CD4-positive, alpha-beta T cell treated with Interleukin-1 beta for 1 hour (primary cell): ENCODE measurements at places on chromosomes 13 and 19.

DNA sequence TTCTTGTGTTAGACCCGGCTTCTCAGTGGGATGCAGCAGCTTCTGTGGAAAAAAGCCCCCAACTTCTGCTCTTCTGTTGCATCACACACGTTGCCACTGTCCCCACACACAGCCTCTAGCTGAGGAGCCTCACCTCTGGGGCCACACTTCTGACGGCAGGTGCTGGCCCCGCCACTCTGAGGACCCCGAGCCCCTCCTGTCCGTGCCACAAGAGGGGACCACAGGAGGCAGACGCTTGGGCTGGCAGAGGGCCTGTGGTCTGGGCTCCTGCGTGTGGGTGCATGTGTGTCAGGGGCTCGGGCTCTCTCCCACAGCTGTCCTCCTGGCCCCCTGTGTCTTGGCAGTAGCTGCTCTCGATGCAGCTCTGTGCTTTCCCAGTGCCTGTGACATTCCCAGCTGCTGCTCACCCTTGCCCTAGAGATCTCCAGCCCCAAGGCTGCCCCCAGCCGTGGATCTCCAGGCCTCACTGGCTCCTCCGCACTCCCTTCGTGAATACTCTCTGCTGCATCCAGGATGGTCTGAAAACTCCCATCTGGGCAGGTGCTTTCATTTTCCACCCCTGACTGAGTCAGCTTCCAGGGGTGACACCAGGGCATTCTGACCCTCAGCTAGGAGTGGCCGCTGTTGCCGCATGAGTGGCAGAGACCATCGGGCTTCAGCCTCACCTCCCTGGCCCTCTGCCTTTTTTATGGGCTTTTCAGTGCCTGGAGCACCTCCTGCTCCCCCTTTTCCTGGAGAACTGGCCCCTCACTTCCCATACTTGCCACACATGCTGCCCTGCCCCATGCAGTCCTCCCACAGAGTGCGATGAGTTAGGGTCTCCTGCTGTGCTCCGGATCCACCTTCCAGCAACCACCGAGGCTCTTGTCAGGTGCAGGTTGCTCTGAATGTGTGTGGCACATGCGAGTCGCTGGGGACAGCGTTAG is 13.7 kb downstream of the MAU2 start:
- no peak for DNase-seq

DNA sequence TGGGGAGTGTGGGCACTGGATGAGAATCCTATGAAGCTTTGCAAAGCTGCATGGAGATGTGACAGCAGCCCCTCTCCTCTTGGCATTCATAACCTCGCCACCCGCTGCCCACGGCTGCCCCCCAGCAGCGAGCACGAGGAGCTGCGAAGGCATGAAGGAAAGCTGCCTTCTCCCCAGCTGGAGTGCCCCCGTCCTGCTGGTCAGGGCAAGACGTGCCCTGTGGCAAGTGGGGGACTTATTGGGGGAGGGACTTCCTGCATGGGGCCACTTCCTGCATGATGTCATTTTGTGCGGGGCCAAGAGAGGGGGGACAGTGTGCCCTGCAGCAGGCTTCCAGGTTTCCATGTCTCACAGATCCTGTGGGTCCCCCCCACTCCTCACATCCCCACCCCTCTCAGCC is 85.9 kb downstream of the TSHZ3 start:
- no peak for DNase-seq

DNA sequence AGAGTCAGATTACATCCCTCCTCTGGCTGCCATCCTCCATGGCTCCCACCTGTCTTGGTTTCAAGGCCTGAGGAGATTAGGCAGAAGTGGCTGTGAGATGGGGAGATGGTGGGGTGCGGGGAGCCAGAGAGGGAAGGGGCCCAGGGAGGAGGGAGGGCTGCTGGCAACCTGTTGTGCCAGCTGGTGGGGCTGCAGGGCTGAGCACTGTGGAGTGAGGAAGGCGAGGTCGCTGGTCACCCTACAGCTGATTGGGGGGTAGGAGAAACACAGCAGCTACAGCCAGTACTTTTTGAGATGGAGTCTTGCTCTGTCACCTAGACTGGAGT is 48.3 kb downstream of the CD320 start:
- no peak for DNase-seq

DNA sequence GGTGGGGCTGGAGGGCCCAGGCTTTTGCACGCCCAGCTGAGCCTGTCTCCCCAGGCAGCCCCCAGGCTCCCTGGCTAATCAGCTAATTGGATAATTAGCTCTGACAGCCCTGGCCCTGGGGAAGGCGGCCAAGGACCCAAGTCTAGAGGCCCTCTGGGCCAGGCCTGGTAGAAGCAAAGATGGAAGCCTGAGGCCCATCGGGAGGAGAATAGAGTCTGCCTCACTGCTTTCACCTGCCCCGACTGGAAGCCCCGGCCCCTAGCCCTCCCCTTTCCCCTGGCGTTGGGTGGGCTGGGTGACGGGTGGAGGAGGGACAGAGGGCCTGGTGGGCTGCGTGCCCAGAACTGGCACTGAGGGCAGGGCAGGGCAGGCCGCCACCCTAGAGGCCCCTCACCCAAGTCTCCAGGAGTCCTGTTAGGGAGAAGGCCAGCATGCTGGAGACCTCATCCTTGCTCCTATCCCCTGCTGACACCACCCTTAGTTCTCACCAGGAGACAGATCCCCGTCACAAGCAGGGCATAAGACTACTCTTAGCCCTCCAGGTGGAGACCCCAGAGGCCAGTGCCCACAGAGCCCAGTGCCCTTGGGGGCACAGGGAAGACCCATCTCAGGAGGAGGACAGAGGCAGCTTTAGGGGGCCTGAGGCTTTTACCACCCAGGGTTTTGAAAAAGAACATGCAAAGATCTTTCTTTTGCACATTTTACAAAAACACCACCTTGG is 12.0 kb downstream of the LYL1 start:
- DNase-seq: no peak

DNA sequence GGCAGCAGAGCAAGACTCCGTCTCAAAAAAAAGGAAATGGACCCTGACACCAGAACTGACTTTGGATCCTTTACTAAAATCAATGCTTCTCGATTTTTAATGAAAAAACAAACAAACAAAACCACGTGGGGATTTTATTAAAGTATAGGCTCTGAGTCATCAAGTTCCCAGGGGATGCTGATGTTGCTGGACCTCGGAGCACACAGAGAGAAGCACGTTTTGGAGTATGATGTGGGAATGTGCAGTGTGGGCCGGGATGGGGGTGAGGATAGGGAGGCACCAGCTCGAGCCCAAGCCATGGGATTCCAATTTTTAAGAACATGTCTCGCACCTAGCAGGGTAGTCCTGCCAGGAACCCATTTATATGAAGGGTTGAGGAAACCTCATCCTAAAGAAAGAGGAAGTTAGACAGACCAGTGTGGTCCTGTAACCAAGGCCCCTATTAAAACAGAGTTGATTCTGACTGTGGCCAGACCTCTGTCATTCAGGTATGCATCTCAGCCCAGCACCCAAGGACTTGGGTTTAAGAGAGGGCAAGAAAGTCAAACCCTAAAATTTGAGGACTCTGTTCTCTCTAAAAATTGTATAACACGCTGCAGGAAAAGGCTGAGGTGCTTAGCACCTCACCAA is 6.4 kb downstream of the FLT1 start:
- DNase-seq: no peak

GRCh38 chr19:38744874-38745273 is 600 bp upstream of the CAPN12 start:
- no peak for DNase-seq

DNA sequence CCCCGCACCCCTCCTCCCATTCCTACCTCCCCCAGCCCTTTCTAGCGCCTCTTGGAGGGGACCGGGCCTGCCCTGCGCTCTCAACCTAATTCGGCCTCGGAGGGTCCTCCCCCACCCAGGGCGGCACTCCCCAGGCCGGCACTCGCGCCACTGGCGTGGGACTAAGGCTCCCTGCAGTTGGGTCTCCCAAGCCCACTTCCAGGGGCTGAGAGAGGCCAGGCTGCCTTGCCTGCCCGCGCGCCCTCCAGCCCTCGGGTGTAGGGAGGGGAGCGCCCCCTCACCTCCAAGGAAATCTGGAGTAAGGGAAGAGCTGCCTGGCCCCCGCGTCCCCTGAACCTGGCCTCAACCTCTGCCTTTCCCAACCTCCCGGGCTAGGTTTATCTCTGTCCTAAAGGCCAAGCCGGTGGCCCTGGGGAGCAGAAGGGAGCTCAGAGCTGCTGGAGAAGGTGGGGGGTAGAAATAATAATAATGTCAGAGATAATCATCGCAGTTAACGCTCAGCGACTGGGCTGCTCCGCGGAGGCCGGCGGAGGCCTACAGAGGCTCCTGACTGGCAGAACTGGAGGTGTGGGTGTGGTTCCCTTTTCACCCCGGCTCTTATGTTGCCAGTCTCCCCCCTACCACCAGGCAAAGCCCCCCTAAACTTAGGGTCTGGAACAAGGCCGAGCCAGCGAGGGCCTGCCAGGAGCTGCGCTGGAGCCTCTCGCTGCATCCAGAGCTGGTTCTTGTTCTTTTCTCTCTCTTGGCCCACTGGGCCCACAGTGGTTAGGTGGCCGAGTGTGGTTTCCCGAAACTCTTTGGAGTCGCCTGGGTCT is 9.6 kb downstream of the ZIC2 start:
- no peak for DNase-seq

DNA sequence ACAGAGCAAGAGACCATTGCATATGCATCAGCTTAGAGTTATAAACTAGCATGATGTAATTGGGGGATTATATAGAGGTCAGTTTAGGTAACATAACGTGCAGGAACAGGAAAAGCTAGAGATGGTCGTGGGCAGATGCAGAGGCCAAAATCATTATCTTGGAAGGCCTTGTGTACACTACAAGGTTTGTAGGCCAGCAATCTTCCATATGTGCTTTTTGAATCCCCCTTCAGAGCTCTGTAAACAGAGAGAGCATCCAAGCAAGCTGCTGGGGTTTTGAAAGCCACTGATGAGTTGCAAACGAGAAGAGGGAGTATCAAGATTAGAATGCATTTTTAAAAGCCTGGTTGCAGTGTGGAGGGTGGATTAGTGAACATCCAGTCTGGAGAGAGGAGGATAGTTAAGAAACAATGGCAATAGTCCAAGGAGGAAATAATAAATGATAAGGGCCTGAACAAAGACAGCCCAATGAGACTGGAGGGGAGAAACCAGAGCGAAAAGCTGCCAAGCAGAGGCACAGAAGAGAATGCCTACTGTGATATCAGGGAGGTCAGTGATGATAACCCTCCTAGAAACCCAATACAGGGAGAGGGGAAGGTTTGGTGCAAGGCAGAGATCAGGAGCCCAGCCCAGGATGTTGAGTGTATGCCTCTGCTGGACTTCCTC is 109.6 kb downstream of the ZAR1L start:
- no peak for DNase-seq

- DNase-seq: no peak
Observed at GRCh38 chr13:40790154-40790616, 774 bp downstream of the SLC25A15 start.

- DNase-seq: no peak
Observed at GRCh38 chr13:74892096-74892495, 589.9 kb downstream of the TBC1D4 start.

DNA sequence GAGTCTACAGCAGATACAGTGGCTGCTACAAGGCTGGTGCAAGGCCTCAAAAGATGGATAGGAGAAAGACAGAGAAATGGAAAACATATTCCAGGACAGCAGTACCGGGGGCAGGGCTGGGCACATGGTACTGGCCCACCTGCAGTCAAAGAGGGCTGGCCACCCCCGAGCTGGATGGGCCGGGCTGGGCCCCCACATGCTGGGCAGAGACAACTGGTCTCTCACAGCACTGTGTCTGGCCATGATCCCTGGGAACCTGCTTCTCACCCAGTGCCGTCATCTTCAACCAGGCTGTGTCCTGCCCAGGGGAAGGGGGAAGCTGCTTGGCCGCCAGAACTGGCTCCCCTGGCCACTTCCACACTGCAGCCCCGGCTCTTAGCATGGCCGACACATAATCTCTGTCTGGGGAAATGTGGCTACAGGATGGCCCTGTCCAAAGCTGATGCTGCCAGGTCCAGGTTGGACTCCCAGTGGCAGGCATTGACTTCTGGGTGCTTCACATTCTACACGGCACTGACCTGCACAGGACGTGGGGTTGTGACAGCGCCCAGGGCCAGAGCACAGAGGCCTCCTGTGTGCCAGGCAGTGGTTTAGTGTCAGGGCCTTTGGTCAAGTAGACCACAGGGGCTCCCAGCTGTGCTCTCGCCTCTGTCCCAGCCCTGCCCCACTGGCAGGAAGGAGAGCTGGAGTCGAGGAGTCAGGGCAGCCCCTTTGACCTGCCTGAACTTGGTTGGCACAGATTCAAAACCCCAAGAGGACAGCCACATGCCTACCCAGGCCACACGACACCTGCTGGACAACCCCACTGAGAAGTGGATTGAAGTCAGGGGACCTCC is 21.7 kb downstream of the PEPD start:
- no peak for DNase-seq

DNA sequence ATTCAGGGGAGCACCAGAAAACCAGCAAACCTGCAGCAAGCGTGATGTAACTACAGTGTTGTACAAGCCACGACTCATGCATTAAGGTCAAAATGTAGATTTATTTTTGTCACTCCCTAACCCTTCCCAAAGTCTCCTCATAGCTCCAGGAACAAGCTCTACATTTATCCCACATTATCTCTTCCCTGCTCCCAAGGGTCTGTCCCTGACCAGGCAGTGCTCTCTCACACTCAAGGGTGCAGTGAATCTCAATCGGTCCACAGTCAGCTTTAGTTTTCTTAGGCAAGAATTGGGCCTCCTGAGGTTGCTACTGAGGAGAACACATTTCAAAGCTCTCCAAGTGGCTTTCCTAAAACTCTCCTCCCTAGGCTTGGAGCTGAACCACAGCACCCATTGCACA is 219.4 kb downstream of the NHLRC3 start:
- DNase-seq: no peak

DNA sequence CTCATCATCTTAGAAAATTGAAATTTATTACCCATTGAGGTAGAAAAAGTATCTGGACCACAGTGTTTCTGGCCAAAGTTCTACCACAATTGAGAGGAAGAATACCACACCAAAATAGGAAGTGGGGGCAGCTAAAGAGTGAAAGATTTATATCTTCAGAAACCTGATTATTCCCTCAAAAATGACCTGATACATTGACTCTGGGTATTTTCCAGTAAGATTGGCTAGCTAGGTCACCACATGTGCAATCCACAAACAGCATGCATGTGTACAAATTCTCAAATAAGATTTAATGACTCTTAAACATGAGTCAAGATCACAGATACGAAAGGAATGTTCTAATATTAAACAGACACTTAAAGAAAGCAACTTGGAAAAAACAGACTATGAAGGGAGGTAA is 1516.2 kb upstream of the PCDH20 start:
- DNase-seq: no peak

DNA sequence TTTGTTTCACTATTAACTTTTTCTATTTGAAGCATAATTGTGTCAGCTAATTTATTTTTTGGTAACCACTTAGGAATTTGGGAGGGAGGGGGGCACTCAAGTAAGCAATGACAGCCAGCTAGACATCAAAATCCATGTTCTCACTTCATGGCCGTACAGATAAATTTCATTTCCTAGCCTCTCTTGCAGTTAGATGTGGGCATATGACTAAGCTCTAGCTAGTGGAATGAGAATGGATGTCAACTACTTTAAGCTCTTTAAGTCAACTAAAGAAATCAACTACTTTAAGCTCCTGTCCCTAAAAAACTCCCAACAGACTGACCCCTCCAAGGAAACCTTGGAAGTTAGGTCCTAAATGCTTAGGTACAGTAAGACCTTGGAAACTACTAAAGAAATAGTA is 92.0 kb downstream of the KCNRG start:
- DNase-seq: no peak

- no peak for DNase-seq
Observed at GRCh38 chr13:40758811-40759210, 12.2 kb downstream of the MRPS31 start.
